ENCODE measurements at places on chromosomes 6 and 20. TPM values are rescaled to one million over a fixed set of nuclear protein-coding genes. Genes with fewer than 3 reads are reported as not detected.

GRM1 gene
- total RNA-seq = 0.10 TPM

GRCh38 chr6:37513155-37513554 is 13.5 kb upstream of the CCDC167 start:
- no peak for DNase-seq

FAM83D gene
- total RNA-seq = 1.5 TPM

- peak; percentile 58 for DNase-seq
Observed at GRCh38 chr6:47414423-47415167, 63.0 kb upstream of the CD2AP start.

DNA sequence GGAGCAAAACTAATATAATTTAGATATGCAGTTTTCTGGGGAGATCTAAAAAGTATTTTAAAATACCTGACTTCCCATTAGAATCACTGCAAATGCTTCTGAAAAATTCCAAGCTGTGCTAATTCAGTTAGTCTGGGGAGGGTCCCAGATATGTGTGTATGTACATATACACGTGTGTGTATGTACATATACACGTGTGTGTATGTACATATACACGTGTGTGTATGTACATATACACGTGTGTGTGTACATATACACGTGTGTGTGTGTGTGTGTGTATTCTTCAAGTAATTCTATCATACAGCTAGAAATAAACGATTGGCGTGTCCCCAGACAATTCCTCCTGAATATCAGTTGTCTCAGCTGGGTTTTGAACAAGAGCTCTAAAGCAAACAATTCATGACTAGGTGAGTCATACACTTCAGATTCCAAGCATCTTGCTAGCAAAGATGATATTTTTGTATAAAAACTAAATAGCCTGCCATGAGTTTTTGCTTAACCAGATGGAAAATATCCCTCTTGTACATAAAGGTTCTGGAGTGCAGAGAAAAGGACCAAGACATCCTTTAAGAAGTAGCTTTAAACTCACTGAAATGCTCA is 58.2 kb downstream of the SPACA1 start:
- no peak for DNase-seq

Measured in left lung (tissue), 14 donors.